ENCODE measurements at places on chromosomes 7 and 10.

DNA sequence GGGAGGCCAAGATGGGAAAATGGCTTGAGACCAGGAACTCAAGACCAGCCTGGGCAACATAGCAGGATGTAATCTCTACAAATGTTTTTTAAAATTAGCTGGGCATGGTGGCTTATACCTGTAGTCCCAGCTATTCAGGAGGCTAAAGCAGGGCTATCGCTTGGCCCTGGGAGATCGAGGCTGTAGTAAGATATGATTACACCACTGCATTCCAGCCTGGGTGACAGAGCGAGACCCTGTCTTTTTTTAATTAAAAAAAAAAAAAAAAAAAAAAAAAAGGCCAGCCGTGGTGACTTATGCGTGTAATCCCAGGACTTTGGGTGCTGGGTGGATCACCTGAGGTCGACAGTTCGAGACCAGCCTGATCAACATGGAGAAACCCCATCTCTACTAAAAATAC, 27.4 kb downstream of the MYOF start:
- no peak for DNase-seq

- no peak for DNase-seq
Observed at GRCh38 chr10:129448539-129448938, 18.5 kb upstream of the MGMT start.

GRCh38 chr7:137885678-137886077, 38.9 kb upstream of the DGKI start:
- peak; percentile 50 for DNase-seq

DNA sequence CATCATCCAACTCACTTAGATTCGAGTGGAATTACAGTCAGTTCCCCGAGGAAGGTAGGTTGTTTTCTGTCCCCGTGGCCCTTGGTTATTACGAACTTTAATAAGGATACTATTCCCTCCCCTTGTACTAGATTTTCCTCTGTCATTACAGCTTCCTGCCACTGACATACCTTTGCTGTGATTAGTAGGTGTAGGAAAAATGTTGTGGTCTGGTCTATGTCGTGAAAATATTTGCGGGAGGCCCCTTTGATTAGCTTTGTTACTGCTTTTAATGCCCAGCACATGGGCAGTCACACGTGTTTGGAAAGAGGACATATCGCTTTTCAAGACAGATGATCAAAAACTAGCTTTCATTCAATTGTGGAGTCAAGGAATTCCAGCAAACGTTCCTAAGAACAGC, 92.2 kb downstream of the GATA3 start:
- DNase-seq: no peak

GRCh38 chr7:130793855-130794618, 60.0 kb upstream of the KLF14 start:
- DNase-seq: peak; percentile 46
